NCI-H526 treated with DMSO at 0.1 percent for 48 hours (cell line): ENCODE measurements at places on chromosomes 1 and 21.

DNA sequence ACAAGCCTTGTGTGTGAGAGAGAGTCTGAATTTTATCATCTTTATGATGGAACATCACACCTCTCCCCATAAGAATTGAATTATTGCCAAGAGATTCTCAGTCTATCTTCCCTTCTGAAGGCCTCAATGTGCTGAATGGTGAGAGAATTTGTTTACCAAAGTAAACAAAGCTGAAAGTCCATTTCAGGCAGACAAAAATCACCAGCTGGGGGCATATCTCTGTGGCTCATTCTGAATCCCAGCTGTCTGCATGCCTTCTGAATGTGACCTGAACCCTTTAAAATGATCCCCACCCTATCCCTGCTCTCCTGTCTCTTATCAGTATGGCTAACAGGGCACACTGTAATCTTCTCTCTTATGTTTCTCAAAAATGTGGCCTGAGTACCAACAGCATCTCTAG lies 99.1 kb upstream of the CAMK1G start:
- DNase-seq, result no peak

GRCh38 chr1:100219457-100219856 lies 30.2 kb downstream of the DBT start:
- no peak for DNase-seq

DNA sequence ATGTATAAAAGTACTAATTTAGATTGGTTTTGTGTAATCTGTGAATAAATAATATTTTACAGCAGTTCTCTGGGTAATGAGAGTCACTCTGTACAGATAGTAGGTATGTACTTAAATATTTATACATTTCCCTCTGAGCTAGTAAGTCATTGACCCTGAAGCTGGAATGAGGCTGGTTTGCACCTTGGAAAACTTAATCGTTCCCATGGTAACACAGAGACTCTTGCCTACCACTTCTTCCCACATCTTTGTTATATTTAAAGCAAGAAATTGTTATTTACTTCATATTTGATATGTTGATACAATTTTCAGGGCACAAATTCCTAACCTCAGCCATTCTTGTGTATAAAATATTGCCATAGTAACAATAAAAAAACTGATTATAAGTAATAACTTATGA lies 13.3 kb upstream of the DR1 start:
- no peak for DNase-seq

DNA sequence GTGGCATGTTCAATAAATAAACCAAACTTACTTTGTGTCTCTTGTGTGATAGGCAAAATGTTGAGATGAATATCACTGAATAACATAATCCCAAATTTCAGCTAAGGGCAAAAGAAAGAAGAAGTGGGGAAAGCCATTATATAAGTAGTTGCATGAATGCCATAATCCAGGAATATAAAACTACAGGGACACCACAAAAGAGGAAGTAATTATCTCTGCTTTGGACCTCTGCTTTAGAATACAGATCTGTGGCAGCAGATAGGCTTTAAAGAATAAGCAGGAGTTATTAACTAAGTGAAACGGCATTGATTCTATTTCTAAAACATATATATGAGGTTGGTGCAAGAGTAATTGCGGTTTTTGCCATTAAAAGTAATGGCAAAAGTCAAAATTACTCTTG lies 288.5 kb upstream of the SNX7 start:
- no peak for DNase-seq

DNA sequence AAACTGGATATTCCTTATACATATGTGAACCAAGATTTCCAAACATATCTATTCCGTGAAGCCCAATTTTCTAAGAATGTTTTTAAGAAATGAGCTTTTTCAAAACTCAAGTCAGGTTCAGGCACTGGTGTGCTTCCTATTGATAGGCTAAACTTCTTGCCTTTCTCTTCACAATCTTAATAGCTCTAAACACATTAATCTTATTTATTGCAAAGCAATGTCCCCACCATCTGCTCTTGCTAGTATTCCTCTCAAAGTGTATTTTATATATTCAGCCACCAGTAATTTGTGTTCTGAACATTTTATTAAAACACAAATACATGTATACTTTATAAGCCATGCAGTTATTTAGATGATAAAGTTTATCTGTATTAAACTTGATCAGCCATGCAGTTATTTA lies 11.5 kb downstream of the ZNF281 start:
- no peak for DNase-seq

GRCh38 chr1:145886816-145887215 lies 1.1 kb upstream of the ANKRD35 start:
- no peak for DNase-seq

- DNase-seq, result no peak
These were observed 20.1 kb downstream of the SLAMF1 start for GRCh38 chr1:160626509-160627342.

DNA sequence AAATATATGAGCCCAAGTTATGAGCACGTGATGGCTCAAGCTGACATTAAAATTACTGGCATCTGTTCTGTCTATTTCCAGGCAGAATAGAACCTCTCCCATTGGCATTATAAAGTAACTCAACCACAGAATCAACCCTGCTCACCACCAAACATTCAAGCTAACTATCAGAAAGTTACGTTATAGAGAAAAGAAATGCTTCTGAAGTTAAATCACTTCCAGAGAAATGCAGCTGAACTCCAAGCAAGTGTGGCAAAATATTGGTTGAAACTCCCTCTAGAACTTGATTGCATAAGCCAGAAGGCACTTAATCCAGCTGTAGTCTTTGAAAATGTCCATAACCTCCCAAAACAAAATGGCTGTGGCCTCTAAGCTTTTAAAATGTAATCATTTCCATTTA lies 36.2 kb upstream of the UBE2U start:
- DNase-seq, result no peak

GRCh38 chr1:11792106-11792505 lies 13.7 kb downstream of the MTHFR start:
- no peak for DNase-seq

DNA sequence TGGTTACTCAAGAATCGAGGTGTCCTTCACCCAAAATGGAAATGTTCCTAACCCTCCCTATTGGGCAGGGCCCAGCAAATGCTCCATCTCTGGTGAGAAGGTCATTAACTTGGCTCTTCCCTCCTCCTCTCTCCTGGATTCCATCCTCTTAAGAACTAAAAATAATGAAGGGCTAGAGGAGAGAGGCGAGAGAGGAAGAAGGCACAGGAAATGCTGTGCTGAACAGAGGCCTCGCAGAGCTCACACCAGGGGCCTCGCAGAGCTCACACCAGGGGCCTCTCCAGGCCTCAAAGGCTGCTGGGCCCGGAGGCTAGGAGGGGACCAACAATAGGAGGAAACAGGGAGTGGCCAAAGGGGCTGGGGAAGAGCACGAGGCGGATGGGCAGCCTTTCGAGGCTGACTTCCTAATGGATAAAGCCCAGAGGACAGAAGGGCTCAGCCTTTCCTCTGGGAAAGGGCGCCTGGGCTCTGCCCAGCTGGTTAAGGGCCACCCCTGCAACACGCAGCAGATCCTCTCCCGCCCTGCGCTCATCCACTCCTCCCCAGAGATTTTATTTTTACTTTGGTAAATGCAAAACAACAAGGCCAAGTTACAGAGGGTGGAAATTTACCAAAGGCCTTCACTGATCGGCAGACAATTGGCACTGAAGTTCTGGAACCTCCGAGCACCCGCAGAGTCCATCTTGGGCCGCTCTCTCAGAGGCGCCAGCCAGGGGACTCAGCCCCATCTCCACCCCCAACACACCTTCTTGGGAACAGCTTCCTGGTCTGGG lies 78.5 kb downstream of the ITPKB start:
- no peak for DNase-seq

DNA sequence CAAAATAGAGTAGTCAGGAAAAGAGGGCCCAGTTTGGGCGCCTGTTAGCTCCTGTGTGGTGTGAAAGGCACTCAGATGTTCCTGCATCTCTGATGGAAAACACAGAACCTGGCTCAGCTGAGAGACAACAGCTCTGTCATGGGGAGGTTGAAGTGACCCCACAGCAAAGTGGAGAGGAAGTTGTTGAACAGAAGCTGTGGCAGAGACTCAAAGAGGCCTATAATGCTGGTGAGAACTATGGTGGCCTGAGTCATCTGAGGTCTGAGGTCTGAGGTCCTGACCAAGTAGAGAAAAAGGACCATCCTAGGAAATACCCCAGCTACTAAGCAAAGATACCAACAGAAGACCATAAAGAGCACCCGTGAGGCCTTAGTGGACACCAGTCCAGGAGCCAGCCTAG lies 45.6 kb upstream of the JAK1 start:
- DNase-seq, result no peak

DNA sequence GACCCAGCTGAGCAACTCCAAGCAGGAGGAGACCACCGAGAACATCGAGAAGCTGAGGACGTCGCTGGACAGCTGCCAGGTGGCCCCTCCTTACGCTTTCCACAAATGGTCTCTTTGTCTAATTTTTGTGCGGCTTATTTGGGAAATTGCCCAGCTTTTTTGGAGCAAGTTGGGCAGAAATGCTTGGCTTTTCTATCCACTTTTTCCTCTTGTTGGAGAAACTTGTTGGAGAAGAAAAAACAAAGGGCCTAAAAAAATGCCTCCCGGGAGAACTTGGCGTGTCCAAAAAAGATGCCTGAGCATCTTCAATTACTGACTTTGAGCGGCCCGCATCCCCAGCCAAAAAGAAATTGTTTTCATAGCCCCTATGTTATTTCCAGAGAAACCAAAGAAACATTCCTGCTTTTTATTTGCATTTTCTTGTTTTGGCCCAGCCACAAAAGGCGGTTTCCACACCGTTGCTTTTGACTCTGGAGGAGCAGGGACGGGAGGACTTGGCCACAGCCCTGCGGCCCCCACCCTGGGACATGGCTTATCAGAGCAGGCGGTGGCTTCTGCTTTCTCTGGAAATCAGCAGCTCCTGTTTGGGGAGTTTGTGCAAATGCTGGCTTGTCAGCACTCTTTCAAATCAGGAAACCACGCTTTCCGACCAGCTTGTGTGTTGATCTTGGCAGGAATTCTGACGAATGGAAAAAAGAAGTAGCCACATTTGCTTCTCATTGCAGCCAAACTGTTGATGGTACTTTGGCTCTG lies 81.2 kb upstream of the EFHD2 start:
- DNase-seq, result no peak

GRCh38 chr1:6891781-6892579 lies 106.7 kb downstream of the CAMTA1 start:
- DNase-seq, result no peak

DNA sequence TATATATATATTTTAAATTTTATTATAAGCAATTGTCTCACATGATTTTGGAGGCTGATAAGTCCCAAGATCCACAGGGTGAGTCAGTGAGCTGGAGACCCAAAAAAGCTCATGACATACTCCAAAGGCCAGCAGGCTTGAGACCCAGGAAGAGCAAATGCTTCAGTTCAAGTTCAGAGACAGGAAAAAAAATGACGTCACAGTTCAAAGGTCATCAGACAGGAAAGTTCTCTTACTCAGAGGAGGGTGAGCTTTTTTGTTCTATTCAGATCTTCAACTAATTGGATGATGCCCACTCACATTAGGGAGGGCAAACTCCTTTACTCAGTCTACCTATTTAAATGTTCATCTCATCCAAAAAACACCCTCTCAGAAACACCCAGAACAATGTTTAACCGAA lies 18.2 kb downstream of the RXRG start:
- no peak for DNase-seq

GRCh38 chr21:45747233-45747766 lies 103.8 kb downstream of the PCBP3 start:
- DNase-seq, result no peak

DNA sequence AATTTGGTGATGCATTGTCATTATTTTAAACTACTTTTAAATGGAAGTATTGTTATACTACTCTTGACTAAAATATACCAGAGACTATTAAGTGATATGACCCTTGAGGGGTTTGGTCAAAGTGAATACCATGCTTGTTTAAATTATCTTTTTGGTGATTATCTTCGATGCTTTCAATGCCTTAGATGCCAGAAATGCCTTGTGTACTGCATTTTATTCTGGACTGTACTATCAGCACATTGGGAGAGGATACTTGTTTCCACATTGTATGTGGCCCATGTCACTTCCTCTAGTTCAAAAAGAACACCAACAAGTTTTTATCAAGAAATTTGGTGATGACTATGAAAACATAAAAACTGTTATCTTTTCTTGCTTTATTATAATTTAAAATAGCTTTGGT lies 16.3 kb downstream of the MAP3K7CL start:
- no peak for DNase-seq

DNA sequence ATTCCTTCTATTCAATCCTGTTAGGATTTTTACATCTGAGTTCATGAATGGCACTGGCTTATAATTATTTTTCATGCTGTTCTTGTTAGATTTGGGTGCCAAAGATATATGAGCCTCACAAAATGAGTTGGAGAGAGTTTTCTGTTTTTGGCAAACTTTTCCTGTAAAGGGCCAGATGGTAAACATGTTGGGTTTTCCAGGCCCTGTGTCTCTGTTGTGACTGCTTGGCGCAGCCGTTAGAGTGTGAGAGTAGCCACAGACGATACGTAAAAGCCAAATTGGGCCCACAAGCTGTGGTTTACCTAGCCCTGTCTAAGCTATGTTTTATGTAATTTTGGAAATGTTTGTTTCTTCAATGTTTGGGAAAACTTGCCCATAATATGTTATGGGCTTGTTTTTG lies 15.6 kb upstream of the CA6 start:
- DNase-seq, result no peak

DNA sequence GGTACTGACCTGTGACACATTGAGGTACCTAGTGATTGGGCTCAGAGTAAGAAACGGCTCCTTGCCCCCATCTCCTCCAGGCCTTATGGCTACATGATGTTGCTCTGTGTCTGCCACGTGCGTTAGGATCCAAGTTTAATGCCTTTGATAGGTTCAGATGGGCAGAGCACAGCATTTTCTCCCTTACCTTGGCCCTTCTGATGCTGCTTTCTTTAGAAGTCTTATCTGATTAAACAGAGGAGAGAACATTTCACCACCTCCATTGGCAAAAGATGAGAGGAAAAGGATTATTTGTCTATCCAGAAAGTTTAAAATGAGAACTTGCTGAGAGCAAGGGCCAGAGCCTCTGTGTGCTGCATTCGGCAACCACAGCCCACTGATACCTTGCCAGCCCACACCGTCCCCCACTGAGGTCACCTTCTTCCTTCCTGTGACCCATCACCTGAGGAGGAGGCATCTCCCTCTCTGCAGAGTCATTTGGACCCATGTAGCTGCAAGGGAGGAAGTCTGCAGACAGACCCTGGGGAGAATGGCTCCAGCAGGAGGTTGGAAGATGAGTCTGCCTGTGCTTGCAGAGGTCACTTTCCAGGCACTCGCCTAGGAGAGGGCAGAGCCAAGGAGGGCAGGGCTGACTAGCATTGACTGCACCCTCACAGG lies 16.7 kb downstream of the SHISA4 start:
- DNase-seq, result no peak

DNA sequence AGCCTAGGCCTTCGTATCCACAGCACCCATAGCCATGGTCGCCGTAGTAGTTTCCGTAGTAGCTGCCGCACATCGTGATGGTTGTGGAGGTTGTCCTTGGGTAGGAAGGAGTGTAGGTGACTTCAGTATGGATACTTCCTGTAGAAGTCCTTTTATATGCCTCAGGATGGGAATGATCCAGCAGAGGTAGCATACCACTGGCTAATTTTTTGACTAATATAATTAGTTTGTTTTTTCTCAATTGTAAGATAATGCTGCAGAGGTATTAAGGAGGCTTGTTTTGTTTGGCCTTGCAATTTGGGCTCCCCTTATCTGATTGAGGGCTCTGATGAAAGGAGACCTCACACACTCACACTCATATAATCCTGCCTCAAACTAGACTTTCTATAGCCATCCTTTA lies at the start of gene KRTAP6-2:
Gene KRTAP6-2 (minus strand): TSS at position 101 of the 400 bp plus-strand sequence. CDS start 28 bp downstream, at position 73.
- no peak for DNase-seq
